Right cardiac atrium (tissue), 5 donors: ENCODE measurements at places on chromosomes 1 and 21.

GRCh38 chr1:39145331-39145965 lies 59.0 kb upstream of the MACF1 start:
- no peak for DNase-seq

DNA sequence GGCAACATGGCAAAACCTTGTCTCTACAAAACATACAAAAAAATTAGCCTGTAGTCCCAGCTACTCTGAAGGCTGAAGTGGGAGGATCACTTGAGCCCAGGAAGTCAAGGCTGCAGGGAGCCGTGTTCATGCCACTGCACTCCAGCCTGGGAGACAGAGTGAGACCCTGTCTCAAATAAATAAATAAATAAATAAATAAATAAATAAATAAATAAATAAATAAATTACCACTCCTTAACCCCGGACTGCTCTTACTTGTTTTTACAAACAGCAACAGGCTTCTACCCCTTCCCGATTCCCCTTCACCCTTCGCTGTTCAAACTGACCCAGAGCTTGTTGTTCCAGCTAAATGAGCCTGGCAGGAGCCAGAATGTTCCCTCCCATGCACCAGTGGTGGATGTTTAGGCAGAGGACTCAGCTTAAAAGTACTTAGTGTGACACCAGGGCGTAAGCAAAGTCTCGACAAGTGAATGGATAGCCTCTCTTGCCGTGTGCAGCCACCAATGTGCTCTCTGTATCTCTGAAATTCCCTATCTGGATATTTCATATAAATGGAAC lies 21.5 kb upstream of the PADI3 start:
- DNase-seq: no peak

- no peak for DNase-seq
Measured at GRCh38 chr1:200975458-200975857, 48.1 kb downstream of the KIF21B start.

DNA sequence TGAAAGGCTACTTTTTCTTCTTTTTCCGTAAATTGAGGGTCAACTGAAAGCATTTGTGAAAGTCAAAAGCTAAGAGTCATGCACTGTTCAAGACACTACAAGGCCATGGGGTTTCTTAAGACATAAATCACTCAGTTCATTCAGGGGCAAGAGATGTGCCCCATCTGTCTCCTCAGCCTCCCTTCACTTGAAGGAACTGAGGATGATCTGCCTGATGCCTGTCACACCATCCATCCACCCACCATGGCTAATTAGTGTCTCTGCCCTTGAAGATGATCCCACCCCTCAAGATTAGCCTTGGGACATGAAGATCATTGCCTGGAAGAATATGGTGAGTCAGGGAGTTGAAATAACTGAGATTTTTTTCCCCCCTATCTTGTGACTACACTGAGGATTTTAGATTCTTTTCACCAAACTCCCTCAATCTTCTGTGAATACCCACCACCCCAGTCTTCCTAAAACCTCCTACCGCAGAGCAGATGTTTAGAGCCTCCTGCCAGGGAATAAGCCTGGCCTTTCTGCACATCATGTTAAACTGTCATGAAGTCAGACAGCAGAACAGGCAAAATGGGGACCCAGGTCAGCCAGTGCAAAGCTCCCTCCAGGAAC lies 88.6 kb upstream of the LMO4 start:
- no peak for DNase-seq

DNA sequence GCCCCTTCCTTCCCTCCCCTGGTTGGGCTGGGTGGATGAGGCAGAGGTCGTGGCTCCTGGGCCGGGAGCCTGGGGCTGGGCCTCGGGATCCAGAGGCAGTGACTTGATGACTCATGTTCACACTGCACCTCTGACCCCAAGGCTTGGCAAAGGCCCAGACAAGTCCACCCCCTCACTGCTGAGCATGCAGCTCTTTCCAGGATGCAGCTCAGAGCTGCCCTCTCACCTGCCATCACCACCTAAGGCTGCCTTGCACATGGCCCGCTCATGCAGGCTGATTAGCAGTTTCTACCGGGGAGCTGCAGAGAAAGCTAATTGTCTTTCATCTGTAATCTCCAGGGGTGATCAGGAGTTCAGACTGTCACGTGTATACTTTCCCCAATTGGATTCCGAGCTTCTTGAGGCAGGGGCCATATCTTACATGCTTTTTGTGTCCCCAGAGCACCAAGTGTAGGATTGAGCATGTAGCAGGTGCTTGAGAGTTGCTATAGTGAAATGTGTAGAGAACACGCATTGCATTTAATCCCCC lies 62.1 kb downstream of the LRRN2 start:
- no peak for DNase-seq

GRCh38 chr1:1306070-1306660 lies 1.6 kb downstream of the ACAP3 start:
- no peak for DNase-seq

- peak; percentile 39 for DNase-seq
Measured at GRCh38 chr1:4626560-4627319, 27.7 kb upstream of the AJAP1 start.

- DNase-seq: peak; percentile 64
Measured at GRCh38 chr1:209601809-209602657, 18.5 kb downstream of the CAMK1G start.

DNA sequence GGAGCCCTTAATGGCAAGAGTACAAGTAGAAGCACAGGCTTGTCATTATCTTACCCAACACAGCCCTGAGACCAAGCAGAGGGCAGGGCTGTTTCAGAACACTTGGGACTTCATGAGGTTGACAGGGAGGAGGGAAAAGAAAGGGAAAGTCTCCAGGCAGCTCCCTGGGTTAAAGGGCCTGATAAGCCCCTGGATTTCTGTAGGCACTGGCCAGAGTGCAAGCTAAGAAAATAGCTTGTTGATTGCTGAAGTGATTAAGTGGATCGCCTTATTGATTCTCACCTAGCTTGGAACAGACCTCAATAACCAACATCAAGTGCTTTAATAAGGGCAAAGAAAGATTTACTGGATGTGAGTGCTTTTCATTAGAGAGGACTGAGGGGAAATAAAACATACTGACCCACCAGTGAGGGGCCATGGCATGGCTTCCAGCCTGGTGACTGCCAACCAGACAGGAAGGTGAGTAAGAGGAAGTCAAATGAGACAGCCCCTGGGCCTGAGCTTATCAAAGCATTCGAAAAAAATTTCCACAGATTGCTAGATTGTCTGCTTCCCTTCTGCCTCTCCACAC lies 121.4 kb upstream of the NFIA start:
- DNase-seq: no peak

GRCh38 chr21:34858559-34858958 lies 189.8 kb downstream of the CLIC6 start:
- no peak for DNase-seq

DNA sequence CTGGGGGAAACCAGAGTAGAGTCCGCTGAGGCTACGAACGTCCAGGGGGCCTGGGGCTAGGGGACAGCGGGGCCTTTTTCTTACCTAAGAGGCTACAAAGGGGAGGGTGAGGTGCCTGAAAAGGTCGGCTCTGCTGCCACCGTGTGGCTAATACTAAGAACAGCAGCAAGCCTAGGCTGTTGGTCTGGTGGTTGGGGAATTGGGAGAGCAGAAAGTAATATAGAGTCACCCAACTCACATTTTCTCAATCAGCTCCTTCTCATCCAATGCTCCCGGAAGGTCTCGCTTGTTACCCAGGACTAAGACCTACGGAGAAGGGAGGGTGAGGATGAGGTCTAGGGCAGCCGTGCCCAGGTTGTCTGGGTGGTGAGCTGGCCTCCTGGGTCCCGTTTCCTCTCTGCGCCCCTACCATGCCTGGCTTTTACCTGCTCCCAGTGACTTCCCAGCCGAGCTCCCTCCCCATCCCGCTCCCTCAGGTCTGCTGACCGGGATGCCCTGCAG lies 9.3 kb downstream of the ARL8A start:
- DNase-seq: peak; percentile 71

DNA sequence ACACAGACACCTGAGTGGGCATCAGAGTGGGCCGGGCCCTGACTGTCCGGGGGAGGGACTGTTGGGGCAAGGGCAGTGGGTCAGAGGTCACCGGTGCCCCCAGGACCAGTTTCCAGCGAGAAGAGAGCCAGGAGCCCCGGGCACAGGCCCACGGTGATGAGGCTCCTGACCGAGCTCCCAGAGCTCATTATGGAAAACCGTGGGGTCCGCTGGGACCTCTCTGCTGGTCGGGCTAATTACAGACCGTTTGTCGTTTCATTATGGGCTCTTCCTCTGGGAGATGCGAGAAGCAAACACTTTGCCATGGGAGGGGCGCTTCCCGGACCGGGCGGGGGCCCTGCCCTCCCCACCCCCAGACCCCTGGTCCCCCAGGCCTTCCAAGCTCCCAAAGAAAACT lies 12.0 kb upstream of the TTLL10 start:
- no peak for DNase-seq

GRCh38 chr21:17775431-17776126 lies 43.6 kb downstream of the C21orf91 start:
- DNase-seq: no peak

DNA sequence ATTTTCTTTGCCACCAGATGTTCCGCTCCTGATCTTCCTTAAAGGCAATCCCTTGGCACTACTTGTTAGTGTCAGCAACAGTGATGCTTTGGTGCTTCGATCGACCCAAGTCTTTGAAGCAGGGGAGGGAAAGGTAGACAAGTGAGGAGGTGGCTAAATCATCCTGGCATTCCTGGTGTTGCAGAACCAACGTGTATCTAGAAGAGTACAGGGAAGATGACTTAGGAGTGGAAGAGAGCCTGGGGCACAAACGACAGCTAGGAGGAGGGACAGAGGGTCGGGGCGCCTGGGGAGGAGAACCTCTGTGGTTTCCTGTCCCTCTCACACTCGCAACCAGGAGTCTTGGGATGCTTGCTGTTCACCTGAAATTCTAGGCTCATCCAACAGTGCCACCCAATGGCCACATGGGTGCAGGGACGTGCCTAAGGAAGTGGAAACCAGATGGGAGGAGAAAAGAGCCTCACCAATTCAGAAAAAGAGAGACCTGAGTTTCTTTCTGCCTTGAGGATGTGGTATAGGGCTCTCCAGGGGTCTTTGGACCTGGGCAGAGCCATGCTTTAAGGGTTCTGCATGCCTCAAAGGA lies 9.5 kb upstream of the KCNA2 start:
- DNase-seq: peak; percentile 45

DNA sequence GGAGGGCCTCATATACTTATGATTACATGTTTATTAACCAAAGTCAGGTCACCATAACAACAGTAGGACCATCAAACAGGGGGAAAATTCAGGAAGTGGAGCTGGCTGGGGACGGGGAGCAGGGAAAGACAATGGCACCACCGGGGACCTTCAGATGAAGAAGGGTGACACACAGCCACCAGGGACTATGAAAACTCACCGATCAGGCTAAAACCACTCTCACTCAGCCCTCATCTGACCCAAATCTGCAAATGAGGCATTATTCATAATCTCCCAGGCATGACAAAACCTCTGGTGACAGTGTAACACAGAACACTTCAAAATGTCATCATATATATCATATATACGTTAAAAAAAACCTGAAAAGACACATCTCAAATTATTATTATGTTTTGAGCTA lies 11.2 kb downstream of the MKNK1 start:
- DNase-seq: no peak

DNA sequence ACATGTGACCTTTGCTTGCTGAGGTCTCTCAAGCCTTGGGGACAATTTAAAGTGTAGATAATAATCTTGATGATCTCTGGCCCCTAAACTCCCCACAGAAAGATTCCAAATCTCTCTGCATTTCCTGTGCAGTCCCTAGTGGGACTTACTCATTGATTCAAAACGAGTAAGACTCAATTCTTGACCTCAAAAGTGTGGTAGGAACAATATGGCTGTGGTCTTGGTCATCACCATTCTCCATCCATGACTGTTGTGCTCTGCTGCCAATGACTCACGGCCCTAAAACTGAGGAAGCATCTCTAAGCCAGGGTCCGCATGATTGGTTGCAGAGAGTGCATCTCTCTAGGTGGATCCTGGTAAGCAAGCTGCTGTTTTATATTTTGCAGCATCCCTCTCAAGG lies 268.0 kb downstream of the PTGER3 start:
- DNase-seq: no peak

- peak; percentile 52 for DNase-seq
Measured at GRCh38 chr1:41493117-41493536, 8.6 kb upstream of the EDN2 start.

DNA sequence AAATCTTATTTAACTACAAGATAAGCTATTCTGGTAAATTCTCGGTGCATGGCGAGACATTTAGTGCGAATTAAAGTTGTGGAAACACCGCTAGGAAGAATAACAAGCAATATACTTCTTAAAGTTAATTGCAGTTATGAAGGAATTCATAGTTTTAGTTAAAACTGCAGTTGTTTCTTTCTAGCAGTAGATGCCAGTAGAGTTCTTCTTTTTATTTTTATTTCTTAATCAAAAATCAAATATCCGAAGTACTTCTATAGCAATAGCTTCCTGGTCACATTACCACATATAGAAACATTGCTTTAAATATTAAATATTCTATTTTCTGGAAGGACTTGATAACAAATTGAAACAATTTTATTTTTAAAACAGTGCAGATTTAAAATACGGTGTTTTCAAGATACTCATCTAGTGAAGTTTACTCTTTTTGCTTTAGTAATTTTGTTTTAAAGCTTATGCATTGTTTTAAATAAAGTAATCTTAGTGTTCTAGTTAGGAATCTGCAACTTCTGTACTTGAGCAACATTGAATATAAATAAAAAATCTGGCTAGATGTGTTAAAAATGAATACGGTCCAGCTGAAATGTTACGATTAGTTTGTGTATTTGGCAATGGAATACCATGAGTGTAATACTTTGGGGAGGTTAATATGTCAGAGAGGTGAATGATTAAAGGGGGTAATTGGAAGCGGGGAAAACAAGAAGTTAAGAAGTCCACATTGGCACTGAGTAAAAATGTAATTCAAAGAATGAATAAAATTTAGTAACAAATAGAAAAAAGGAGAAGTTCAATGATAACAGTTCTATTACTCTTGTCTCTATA lies 2.7 kb upstream of the PRKACB start:
- no peak for DNase-seq

GRCh38 chr1:157595356-157595755 lies 2.5 kb downstream of the FCRL4 start:
- no peak for DNase-seq

- no peak for DNase-seq
Measured at GRCh38 chr1:48251323-48251722, 28.8 kb downstream of the SLC5A9 start.

GRCh38 chr1:85604298-85604997 lies 23.9 kb downstream of the CCN1 start:
- DNase-seq: no peak

DNA sequence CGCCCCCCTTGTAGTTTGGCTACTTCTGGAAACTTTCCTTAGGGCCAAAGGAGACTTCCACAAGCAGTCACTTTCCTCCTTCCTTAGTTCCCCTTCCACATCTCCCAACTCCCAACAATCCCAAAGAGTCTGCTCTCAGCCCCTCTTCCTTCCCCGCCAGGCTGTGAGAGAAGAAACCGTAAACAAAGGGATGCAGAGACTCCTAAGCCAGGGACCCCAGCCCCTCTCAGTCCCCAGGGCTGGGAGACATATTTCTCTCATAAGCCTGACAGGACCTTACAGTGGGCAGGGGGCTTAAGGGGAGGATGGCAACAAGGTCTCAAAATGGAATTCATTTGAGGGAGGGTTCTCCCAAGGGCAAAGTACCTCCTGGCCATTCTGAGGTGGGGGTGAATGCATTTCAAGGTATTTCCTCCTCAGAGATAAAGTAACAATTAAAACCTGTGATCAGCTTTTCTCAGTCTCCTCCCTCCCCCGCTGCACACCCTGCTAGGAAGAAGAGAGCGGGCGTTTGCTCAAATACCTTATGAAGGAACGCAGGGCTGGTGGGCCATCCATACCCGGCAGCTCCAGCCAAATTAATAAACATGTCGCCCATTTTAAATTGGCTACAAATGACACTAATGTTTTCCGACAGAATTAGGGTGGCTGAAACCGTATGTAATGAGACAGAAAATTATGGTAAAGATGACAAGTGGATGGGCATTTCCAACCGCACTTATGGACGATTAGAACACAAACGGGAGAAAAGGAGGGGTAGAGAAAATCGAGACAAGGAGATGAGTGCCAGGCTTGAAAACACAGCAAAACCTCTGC lies 4.0 kb downstream of the BARHL2 start:
- no peak for DNase-seq
